Uterus (tissue), 4 donors: ENCODE measurements at places on chromosomes 11 and 22. TPM values are rescaled to one million over a fixed set of nuclear protein-coding genes. Genes with fewer than 3 reads are reported as not detected.
A peak's percentile ranks its signal among the peaks of the same experiment; 100 is the strongest.

- no peak for DNase-seq
Measured at GRCh38 chr11:117528097-117528721, 200.6 kb downstream of the CEP164 start.

GRCh38 chr22:32979606-32980005, 78.6 kb downstream of the SYN3 start:
- DNase-seq: peak; percentile 46

DNA sequence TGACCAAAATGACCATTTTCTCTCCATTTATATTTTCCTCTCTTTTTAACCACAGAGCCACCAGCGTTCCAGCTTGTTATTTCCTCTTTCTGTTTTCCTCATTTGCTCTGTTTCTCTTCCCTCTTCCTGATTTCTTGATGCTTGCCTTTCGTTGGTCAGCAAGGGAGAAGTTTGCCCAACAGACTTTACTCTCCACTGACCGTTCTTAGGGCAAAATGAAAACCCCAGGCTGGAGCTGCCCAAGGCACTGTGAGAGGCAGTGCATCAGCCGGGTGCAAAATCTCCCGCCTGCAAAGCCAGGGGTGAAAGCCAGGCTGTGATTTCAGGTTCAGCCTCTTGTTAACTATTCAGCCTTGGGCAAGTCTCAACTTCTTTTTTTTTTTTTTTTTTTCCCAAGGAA, 26.1 kb upstream of the APLP2 start:
- no peak for DNase-seq

The WNT11 gene
- 8.8 TPM for total RNA-seq

GRCh38 chr11:122781378-122782195, 56.7 kb upstream of the CRTAM start:
- DNase-seq: peak; percentile 83

DNA sequence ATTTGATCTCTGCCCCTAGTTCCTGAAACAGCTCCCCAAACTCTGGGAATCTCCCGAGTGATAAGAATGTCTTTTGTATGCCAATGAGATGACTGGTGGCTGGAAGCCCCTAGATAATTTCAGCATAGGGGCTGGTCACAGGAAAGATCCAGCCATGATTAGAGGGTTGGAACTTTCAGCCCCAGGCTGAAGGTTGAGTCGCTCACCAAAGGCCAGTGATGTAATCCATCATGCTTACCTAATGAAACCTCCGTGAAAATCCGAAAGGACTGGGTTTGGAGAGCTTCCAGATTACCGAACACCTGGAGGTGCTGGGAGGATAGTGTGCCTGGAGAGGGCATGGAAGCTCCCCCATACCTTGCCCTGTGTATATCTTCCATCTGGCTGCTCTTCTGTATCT, 26.0 kb downstream of the LRRC32 start:
- DNase-seq: no peak

- no peak for DNase-seq
Measured at GRCh38 chr11:14554959-14555358, 34.8 kb upstream of the PSMA1 start.

The INPP5J gene
- total RNA-seq: 7.9 TPM

DNA sequence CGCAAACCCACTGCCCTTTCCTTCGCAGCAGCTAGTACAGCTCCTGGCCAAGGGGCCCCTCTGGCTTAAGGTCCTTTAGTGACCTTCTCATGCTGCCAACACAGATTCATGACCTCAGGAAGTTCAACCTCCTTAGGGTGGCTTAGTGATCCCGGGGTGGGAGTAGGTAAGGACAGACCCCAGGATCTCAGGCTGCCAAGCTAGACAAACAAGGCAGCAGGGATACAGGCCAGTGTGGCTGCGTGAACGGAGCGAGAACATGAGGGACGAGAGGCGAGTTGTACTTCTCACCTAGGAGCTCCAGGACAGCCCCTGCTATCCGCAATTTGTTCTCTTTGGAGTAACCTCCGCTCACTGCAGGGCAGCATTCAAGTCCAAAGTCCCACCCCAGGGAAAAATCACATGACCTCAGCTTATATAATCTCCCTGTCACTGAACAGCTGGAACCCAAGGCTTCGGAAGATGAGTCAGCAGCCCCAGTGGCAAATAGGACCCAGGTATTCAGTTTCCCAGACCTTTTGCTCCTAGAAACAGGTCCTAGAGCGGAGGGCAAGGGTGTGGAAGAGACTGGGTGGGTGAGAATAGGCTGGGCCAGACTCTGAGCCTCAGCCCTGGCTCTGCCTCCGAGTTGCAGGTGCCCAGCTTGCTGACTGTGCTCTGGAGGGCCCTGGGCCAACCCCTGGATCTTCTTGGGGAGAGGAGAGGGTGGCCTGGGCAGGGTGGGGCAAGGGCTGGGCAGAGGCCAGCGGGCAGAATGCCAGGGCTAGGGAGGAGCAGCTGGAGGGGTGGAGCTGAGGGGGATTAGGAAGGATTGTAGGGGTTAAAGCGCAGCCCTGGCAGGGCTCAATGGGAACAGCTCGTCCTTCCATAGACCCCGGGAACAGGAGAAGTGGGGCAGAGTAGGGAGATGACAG, 13.1 kb downstream of the USP2 start:
- peak; percentile 51 for DNase-seq

The PPARA gene
- total RNA-seq: 23.8 TPM

GRCh38 chr11:134124660-134125451, 56.0 kb downstream of the JAM3 start:
- peak; percentile 40 for DNase-seq

DNA sequence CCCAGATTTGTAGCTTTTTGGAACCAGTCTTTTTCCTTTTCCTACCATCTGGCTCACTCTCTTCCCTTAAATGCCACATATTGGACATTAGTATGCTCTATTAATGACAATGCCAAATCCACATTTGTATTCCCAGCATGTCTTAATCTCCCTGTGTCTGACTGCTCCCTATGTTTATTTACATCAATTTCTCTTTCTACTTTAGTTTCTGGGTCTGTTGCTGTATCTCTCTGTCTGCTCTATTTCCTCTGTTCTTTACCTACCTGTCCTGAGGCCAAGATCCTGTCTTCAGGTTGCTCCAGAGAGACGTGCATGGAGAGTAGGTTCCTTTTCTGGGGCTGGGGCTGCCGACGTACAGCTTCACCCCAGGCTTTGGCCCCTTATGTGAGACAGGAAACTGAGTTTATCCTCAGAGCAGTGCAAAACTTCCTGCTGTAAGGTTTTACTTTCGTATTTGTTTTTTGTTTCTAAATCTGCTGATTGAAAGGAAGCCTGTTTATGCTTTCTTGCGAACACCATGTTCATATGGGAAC, 25.6 kb downstream of the OR2AG2 start:
- DNase-seq: no peak

DNA sequence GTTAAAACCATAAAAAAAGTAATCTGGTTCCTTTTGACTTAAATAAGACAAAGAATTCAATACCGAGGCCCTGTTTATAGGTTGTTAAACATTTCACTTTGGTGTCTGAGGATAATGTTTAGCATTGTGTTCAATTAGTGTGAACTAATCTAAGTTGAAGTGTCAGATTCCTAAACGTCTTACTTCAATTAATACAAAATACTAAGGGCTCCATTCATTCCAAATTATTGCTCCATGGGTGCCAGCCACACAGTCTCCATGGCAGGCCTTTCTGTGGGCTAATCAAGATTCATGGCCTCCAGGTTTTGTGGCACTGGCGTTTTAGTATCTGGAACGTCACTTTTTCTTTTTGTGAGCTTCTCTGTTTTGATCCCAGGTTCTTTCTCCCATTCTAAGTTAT, 89.4 kb downstream of the TMEM135 start:
- no peak for DNase-seq

DNA sequence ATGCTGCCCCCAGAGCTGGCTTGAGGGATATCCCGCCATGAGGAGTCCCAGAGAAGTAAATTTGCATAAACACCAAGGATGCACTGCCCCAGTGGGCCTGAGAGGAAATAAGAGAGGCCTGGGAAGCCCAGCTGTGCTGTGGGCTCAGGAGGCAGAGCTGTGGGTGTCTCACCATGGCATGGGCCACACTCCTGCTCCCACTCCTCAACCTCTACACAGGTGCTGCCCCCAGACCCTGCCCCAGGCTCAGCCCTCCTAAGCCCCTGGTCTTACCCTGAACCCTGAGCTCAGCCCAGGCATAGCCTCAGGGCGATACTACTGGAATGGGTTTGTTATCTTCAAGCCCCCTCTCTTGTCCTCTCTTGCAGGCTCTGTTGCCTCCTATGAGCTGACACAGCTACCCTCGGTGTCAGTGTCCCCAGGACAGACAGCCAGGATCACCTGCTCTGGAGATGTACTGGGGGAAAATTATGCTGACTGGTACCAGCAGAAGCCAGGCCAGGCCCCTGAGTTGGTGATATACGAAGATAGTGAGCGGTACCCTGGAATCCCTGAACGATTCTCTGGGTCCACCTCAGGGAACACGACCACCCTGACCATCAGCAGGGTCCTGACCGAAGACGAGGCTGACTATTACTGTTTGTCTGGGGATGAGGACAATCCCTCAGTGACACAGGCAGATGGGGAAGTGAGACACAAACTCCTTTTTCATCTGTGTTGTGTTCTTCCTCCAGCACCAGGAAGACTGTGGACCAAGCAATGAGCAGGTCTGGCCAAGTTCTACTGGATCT, 59.9 kb downstream of the GGTLC2 start:
- no peak for DNase-seq

- no peak for DNase-seq
Measured at GRCh38 chr22:46380581-46380980, 45.1 kb downstream of the TRMU start.

The SHANK2 gene
- total RNA-seq: 6.8 TPM

The APOL3 gene
- total RNA-seq: 104 TPM

The GNG3 gene
- not detected for total RNA-seq

GRCh38 chr11:12680246-12680939, 6.2 kb downstream of the TEAD1 start:
- DNase-seq: peak; percentile 81

The RASSF10 gene
- total RNA-seq: 0.27 TPM

DNA sequence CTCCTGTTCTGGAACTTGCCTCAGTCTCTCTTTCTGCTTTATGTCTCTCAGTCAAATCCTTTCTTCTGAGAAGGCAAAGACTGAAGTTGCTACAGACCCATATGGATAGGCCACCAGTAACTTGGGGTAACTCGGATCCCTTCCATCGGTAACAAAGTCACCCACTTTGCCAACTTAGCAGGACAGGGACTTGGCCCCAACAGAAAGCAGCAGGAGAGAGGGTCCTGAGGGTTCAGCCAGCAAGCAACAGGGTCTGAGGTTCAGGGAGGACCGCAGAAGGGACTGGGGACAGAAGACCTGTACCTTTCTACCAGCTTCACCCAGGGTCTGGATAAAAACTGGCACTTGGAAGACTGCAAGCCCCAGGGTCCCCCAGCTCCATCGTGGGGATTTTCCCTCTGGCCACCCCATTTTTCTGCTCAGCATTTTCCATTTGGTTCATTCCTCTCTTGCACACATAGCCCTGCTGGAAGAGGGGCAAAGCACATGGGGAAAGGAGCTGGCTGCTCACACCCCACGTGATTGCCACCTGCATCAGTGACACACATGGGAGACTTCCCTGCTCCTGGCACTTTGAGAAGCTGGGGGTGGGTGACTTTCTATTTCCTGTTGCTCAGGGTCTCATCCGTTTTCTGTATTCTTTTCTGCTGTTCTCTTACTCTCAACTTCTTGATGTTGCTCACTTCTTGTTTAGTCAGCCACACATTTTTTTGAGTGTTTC, 34.6 kb upstream of the GNAZ start:
- DNase-seq: no peak

DNA sequence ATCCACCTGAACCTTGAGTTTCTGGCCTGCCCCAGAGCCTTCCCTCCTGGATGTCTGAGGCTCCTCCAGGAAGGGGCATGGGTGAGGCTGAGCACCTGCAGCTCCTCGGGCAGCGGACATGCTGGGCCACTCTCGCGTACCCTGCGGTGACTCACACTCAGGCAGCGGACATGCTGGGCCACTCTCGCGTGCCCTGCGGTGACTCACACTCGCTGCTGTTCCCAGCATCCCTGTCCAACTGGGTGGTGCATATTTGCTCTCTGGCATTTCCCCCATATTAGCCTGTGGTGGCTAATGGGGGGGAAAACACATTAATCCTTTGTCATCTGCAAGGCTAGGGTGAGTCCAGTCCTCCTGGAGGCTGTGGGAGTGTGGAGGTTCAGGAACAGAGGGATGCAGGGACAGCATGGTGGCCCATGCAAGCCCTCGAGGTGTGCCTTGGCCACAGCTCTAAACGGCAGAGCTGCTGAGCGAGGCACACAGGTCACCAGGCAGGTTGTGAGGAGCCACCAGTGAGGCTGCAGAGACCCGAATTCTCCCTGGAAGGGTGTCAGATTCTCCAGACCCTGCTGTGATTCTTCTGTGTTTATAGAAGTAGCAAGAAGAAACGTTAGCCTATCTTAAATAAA, 728.1 kb downstream of the BRD1 start:
- DNase-seq: no peak

- peak; percentile 29 for DNase-seq
Measured at GRCh38 chr11:120013325-120014250, 124.3 kb downstream of the TRIM29 start.

The PITPNM1 gene
- total RNA-seq: 89.7 TPM

The PVALB gene
- total RNA-seq: 2.3 TPM

The HORMAD2 gene
- not detected for total RNA-seq
